ENCODE measurements at places on chromosomes 5 and 9.

DNA sequence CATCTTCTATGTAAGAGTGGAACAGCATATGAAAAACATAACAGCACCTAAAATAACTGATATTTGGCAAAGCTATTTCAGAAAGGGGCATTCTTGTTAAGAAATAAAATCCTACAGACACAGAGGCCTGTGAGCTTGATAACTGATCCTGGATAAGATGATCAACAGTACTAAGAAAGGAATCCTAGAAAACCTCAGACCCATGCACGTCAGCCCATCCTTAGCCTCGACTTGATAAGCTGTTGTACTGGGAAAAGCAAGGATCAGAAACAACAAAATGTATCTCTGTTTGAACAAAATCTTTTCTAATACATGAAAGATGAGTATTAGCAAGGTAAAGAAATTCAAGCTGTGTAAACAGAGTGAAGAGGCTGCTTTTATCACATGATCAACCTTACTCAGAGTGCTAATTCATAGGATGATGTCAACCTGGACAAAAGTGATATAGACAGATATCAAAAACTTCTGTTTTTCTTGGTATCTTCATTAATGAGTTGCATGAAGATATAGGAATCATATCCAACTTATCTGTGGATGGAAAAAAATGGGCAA lies 15.2 kb downstream of the LIFR start:
- no peak for DNase-seq

GRCh38 chr9:33133186-33133585 lies 34.0 kb downstream of the B4GALT1 start:
- no peak for DNase-seq

- no peak for DNase-seq
Measured at GRCh38 chr5:148751025-148751424, 75.4 kb upstream of the ADRB2 start.

- no peak for DNase-seq
Measured at GRCh38 chr9:116394894-116395698, 241.5 kb downstream of the PAPPA start.

DNA sequence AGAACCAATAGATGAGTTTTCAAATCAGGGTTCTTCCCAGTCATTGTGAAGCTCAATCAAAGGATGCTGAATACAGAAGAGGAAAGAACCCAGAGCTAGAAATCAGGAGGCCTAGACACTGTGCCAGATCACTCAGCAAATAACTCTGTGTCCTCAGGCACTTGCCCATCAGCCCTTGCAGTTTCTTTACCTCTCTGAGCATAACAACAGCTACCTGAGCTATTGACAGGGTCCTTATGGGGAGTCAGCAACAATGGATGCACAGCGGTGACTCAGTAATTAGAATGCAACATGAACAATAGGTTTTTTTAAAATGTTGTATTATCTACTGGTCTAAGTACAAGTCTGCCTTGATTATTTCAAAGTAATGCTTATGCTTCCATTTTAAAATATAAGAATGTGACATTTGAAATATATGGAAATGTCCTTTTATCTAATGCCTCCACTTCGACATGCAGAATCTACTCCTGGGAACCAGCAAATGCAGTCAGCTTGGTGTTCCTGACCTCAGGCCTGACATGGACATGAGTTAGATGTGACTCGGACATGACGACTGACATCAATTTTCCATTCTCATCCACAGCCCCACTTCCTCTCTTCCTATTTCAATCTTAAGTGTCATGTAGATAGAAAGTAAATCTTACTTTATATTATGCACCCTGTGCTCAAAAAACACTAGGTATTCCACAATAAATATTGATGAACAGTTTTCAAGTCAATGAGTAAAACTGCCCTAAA lies 155.0 kb downstream of the TLE1 start:
- no peak for DNase-seq

Measured in right kidney (tissue), 9 donors.